NCI-H2171 (cell line): ENCODE measurements at places on chromosomes 12 and 14.

DNA sequence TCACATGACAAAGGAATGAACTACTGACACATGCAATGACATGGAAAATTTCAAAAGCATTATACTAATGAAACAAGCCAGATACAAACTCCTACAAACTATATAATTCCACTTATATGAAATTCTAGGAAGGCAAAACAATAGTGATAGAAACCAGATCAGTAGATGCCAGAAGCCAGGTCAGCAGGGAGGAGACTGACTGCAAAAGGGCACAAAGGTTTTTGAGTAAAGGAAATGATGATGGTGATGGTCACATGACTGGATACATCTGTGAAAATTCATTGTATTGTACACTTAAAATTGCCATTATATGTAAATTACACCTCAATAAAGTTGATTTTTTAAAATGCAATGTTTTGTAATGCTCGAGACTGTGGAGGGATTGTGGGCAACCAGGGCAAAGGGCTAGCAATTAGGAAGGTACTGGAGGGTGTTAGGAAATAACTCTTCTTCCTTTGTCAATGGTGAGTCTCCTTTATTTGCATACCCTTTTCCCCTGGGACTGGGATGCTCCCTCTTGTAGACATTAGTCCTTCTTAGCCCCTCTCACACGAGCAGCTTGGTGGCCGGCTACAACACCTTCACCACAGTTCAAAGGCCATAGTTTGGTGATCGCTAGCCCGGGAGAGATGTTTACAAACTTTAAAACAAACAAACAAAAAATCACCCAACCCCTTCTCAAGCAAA, 6.7 kb upstream of the PRPF40B start:
- DNase-seq: no peak

- DNase-seq: no peak
Observed at GRCh38 chr12:49823951-49824350, 4.3 kb downstream of the NCKAP5L start.

- DNase-seq: no peak
Observed at GRCh38 chr14:89408907-89409700, 7.9 kb downstream of the FOXN3 start.

DNA sequence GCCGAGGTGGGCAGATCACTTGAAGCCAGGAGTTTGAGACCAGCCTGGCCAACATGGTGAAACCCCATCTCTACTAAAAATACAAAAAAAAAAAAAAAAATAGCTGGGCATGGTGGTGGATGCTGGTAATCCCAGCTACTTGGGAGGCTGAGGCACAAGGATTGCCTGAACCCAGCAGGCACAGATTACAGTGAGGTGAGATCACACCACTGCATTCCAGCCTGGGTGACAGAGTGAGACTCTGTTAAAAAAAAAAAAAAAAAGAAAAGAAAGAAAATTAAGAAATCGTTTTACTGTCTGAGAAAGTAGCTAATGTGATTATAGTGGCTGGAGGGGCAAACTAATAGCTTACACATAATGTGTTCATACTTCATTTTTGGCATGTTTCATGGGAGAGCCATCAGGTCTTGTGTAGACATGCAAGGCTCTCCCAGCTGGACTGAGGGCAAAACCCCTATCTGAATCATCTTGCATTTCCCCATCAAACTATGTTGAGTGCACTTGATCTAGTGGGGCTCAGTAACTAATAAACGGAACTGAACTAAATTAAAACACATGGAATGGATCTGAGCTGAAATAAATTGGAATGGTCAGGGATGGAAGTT, 16.2 kb downstream of the KIF21A start:
- DNase-seq: no peak

- no peak for DNase-seq
Observed at GRCh38 chr12:51683763-51684357, 92.8 kb downstream of the SCN8A start.

GRCh38 chr14:49962621-49963020, 69.7 kb downstream of the ARF6 start:
- no peak for DNase-seq

- no peak for DNase-seq
Observed at GRCh38 chr12:95557625-95558024, 6.3 kb upstream of the USP44 start.

DNA sequence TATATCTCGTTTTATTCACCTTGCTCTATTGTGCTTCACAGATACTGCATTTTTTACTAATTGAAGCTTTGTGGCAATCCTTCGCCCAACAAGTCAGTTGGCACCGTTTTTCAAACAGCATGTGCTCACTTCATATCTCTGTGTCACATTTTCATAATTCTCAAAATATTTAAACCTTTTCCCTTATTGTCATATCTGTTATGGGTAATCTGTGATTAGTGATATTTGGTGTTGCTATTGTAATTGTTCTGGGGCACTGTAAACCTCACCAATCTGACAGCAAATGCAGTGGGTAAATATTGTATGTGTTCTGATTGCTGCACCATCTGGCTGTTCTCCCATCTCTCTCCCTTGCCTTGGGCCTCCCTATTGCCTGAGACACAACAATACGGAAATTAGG, 191.3 kb downstream of the BTG1 start:
- DNase-seq: no peak

DNA sequence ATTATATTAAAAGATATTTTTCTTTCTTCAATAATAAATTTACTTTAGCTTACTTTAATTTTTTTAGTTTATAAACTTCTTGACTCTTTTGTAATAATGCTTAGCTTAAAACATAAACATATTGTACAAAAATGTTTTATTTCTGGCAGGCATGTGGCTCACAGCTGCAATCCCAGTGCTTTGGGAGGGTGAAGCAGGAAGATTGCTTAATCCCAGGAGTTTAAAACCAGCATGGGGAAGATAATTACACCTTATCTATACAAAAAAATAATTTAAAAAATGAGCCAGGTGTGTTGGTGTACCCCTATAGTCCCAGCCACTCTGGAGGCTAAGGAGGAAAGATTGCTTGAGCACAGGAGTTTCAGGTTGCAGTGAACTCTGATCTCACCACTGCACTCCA, 120.7 kb downstream of the GPHN start:
- no peak for DNase-seq

GRCh38 chr12:4441355-4442335, 4.0 kb downstream of the FGF6 start:
- peak; percentile 75 for DNase-seq

DNA sequence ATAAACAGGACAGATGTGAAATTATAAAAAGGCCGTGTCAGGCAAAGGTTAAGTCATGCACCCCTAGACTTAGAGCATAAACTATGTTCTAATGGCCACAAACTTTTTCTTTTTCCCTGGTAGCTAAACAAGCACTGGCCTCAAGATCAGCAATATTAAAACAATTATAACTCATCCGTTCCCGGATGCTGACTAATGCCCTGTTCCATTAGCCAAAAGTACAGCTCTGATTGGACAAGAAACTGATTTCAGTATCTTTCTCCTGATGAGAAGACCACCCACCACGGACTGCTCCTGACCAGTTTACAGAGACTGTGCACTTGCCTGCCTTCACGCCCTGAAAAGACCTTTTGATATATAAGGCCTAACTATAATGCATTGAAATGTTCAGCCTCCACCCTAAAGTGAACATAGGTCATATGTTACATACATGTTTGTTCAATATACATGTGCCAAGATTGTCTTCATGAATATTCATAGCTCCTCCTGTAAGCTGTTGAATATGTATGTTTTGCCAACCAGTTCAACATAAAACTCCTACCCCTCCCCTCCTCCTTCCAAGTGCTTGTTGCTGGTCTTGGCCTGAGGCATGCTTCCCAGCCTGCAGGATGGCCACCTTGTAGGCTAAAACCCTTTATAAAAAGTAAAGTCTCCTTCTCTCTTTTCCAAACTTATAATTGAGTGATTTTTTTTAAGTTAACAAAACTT, 162.0 kb downstream of the IPO8 start:
- DNase-seq: no peak

DNA sequence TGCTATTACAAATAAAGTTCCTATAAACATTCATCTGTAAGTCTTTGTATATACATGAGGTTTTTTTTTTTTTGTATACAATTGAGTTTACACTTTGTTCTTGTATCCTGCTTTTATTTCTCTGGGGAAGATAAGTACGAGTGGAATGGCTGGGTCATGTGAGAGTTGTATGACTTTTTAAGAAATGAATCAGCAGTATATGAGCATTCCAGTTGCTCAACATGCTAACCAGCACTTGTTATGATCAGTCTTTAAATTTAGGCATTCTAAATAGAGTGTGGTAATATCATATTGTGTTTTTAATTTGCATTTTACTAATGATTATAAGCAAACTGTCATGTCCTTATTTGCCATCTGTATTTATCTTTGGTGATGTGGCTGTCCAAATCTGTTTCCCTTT, 44.7 kb upstream of the AMIGO2 start:
- DNase-seq: no peak

GRCh38 chr12:80469681-80470080, 25.6 kb downstream of the PTPRQ start:
- DNase-seq: no peak

GRCh38 chr14:100849115-100849781, 23.3 kb downstream of the MEG3 start:
- DNase-seq: no peak

DNA sequence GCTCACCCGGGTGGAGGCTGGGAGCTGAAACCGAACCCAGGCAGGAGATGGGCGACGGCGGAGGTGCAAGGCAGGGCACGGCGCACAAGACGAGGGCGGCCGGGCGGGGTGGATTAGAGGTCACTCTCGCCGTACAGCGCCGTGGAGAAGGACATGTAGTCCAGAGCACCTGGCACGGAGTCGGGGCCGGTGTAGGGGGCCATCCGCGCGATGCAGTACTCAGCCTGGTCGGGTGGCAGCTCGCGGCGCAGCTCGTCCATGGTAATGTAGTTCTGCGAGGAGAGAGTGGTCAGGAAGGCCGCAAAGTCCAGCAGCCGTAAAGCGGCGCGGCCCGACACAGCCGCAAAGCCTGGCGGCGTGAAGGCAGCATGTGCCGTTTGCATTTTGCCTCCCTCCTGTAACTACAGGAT, 81.9 kb upstream of the ZFP36L1 start:
- no peak for DNase-seq

DNA sequence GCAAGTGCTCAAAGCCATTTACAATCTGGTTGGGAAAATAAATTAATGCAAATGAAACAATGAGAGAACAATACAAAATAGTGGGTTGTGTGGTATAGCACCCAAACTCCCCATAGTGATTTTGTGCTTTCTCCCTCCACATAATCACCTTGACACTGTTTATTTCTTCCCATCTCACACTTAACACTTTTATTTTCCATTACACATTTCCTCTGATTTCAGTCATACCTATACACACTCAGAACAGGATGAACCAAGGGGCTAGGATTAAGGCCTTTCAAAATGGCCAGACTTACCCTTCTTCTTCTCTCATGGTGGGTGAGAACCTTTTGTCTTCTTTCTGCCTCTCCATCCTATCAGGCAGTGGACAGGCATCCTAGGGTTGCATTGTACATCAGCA, 13.9 kb upstream of the PDE1B start:
- no peak for DNase-seq

DNA sequence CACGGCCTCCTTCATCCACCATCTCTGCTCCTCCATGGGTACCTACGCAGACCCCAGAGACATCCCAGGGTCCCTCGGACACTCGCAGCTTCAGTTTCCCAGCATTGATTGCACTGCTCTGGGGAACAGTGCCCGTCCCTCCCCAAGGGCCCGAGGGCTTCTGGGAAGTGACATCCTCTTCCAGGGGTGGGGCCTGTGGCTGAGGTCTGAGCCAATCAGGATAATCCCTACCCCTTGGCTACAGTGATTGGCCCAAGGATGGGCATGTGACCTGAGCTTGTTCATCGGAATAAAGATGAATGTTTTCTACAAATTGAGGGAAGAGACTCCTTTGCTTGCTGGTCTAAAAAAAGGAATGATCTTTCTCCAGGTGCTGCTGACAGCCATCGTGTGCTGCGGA, 37.3 kb upstream of the MYL2 start:
- DNase-seq: no peak

DNA sequence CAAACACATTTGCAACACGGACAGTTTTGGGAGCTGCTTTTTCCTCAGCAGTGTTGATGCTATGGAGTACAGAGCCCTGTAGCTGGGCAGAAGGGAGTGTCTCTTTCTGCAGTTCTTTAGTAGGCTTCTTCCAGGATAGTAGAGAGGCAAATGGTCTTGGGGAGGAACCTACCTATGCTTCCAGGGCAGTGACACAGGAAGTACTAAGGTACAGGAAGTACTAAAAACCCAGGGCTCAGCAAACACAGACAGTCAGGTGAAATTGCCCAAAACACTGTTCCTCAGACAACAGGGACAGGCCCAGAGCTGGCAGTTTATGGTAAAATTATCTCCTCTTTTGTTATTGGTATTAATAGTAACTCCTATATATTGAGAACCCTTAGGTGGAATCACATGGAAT, 217.6 kb downstream of the TTC8 start:
- no peak for DNase-seq

DNA sequence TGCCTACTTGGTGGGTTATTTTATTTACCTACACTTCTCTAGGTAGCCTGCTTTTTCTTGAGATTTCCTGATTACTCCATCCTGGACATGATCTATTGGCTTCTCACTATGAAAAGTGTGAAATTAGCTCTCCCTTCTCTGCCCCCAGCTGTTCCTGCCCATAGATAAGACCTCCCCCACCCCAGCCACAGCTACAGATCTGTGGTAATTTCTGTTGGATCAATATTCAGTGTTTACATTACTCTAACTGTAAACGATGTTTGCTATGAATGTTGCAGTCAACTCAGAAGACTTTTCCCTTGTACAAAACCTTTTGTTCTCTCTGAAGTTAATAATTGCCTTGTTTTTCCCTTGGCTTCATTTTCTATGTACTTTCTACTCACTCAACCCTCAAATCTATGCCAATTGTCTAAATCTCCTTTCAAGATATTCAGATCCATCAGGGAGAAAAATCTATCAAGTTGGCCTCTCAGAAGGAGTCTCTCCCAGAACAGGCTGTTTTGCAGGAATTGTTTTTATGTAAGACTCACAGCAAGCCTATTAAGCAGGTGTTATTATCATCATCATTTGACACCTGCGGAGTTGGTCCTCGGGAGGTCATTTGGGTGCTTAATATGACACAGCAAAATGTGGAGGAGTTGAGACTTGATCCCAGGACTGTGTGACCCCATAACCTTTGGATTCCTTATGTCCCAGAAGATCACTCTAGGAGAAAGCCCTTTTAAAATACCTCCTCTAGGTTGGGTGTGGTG, 227.4 kb downstream of the SUDS3 start:
- DNase-seq: no peak
